CD4-positive, alpha-beta T cell treated with Interleukin-15 for 1 hour (primary cell): ENCODE measurements at places on chromosomes 5 and 9.

GRCh38 chr9:13443346-13444244, 164.1 kb upstream of the MPDZ start:
- DNase-seq = no peak

- no peak for DNase-seq
Observed at GRCh38 chr5:136740228-136740627, 374.9 kb upstream of the TRPC7 start.

DNA sequence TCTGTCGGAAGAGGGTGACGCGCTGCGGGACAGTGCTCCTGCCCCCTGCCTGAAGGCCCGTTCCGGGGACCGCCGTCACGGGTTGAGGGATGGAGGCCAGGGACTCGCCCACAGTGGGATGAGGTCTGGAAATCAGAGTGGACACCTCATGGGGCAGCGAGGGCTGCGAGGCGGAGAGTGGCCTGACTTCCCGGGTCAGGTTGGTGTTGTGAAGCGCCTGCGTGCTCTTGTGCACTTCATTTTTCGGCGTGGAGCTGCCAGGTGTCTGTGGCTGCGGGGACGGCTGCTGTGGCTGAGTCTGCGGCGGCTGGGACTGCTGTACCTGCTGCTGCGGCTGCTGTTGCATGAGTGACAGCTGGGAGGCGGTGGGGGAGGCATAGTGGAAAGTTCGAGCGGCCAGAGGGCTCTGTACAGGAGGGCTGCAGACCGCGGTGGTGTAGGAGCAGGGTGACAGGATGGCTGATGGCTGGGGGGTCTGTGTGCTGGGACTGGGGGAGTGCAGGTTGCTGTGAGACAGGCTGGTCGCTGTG, 434.1 kb downstream of the HCN1 start:
- DNase-seq = no peak

GRCh38 chr5:531101-531748, 7.0 kb upstream of the SLC9A3 start:
- DNase-seq = no peak

GRCh38 chr9:134230092-134230941, 66.0 kb upstream of the RNU6ATAC start:
- DNase-seq = no peak

DNA sequence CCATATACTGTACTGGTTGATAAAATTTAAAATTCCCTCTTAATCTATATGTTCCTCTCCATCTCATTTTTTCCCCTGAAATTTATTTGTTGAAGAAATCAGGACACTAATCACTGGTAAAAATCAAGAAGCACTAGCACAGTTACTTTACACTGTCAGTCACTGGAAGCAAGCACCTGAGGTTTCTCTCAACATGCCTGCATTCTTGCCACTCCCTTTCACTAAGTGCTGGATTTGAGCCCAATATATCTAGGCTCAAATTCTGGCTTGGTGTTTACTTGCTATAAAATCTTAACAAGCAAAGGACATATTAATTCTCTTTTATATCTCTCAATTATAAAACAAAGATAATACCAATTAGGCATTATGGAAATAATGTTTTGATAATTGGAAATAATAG, 58.6 kb downstream of the DIAPH1 start:
- no peak for DNase-seq

- peak; percentile 52 for DNase-seq
Observed at GRCh38 chr9:83956086-83956435, 24.0 kb downstream of the HNRNPK start.

DNA sequence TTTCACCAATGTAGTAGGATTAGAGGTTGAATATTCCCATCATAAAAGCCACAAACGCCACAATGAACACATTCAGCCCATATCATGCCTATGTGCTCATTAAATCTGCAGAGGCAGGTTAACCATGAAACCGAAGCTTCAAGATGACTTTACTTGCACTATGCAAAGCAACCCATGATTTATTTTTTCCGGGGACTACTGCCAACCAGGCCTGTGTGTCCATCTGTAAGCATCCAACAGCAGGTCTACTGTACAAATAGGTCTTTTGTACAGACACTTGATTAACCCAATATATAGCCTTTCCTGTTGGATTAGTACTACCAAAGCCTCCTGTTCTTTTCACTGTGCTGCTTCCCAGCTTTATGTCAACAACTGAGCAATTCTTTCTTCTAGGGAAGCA, 104.9 kb upstream of the CDH10 start:
- DNase-seq = no peak

DNA sequence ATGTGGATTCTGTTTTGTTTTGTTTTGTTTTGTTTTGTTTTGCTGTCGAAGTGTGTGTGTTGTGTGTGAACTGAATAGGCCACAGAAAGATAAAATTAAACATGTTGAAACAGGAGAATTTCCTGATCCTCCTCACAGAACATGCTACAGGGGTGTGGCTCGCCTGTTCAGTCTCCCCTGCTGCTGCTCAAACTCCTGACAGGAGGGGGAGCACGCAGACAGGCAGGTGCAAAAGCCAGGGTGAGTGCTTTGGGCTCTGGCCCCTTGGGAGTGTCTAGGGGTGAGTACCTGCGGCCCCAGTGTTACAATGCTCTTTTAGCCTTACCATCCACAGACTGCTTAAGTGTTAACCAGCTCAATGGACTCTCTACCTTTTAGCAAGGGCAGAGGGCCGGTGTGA, 473.5 kb downstream of the MAT2B start:
- no peak for DNase-seq

DNA sequence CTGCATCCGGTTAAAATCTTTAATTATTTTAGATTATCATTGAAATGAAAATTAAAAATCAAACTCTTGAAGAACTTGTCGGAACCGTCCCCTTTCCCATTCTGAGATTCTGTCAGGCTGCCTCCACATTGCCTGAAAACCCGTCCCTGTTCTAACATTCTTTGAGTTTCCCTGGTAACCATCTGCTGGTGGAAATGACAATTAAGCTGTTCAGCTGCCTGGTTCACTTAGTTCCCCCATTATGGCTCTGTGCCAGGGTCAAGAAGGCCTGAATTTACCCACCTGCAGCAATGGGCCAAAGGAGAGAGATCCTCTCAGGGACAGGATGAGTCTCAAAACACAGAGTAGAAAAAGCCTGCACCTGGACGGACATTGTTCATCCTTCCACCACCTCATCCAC, 11.8 kb upstream of the TCOF1 start:
- DNase-seq = no peak
